Activated CD8-positive, alpha-beta memory T cell treated with anti-CD3 and anti-CD28 coated beads for 24 hours (primary cell): ENCODE measurements at places on chromosomes 1 and 21.

DNA sequence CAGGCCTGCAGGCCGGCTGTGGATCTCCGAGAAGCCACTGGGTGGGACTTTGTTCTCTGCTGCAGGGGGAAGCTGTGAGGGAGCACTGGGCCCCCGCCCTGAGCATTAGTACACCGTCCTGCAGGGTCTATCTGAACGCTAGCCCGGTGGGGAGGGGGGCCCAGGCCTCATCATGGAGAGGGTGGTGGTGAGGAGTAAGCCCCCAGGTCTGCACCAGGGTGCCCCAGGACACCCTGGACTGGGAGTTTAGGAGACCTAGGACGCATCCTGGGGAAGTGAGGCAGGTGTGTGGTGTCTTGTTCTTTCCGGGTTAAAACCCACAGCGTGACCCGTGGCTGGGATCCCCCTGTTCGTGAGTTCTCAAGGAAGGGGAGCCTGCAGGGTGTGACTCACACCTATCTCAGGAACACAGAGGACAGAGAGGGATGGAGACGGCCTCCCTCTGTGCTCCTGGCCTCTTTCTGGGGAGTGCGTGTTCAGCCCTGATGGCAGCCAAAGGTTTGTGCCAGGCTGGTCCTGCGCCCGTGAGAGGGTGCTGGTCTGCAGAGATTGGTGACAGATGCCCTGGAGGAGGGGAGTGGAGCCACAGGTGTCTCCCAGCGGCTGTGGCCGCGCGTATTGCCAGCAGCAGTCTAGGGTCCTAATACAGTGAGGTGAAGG is 44.8 kb downstream of the AGPAT3 start:
- DNase-seq = no peak

DNA sequence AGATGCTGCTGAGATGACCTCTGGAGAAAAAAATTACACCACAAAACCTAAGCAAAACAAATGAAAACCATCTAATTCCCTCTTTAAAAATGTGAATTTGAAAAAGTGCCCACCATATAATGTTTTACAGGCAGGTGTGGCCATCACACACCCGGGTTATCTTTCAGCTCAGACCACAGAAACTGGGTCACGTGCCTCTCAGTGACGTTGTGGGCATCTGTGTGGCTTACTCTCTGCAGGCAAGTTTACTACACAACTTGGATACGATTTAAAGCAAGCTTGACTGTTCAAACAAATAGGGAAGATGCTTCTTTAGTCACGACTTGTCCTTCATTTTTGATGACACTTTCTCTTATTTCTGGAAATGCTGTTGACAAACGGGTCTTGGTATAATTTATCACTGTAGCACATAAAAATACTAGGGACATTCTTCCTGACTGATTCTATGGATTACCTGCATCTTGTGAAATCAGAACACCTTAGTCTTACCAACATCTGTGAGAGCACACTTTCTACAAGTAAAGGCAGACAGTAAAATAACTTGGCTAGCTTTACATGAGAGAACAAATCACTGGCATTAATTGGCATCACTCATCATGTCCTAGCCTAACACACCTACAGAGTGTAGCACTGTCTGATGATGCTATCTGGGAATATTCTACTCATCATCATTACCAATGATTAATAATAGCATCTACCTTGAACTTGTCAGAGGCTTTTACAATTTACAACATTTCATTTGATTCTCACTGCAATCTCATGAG is 89.3 kb upstream of the EDEM3 start:
- DNase-seq = peak; percentile 67

DNA sequence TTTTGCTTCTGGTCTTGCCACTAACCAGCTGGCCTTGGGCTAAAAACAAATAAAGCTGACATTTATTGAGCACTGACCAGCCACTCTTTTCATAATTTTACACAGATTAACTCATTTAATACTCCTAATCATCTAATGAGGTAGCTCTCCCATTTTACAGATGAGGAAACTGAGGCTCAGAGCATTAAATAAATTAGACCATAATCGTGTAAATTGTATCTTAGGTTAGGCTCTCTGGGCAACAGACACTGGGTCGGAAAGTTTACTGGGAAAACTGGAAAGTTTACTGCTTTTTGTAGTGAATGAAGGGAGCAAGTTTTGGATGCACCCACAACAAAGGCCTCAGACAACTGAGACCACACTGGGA is 7.3 kb downstream of the BMP8B start:
- DNase-seq = no peak

GRCh38 chr1:178533121-178533946 is 20.4 kb downstream of the TEX35 start:
- peak; percentile 33 for DNase-seq
